Activated CD8-positive, alpha-beta memory T cell treated with anti-CD3 and anti-CD28 coated beads for 4 hours (primary cell): ENCODE measurements at places on chromosomes 2 and 18.

DNA sequence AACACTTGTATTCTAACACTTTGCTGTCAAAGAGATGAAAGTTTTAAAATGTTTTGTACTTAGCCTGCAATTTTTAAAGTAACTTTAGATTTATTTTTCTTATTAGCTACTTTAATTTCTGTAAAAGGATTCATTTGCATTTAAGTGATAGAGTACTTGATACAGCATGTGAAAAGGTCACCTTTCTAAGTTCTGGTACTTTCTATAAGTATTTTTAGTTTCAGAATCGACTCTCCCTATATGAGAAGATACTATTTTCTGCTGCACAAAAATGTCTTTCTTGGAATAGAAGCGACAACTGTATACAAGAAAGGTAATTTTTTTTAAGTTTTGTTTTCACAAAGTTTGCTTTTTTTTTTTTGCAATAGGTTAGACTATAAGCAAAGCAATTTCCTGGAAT, 72.9 kb downstream of the METTL8 start:
- no peak for DNase-seq

GRCh38 chr2:33062665-33063250, 116.0 kb downstream of the LTBP1 start:
- DNase-seq: no peak

- no peak for DNase-seq
Observed at GRCh38 chr2:48626047-48626446, 8.4 kb downstream of the GTF2A1L start.

DNA sequence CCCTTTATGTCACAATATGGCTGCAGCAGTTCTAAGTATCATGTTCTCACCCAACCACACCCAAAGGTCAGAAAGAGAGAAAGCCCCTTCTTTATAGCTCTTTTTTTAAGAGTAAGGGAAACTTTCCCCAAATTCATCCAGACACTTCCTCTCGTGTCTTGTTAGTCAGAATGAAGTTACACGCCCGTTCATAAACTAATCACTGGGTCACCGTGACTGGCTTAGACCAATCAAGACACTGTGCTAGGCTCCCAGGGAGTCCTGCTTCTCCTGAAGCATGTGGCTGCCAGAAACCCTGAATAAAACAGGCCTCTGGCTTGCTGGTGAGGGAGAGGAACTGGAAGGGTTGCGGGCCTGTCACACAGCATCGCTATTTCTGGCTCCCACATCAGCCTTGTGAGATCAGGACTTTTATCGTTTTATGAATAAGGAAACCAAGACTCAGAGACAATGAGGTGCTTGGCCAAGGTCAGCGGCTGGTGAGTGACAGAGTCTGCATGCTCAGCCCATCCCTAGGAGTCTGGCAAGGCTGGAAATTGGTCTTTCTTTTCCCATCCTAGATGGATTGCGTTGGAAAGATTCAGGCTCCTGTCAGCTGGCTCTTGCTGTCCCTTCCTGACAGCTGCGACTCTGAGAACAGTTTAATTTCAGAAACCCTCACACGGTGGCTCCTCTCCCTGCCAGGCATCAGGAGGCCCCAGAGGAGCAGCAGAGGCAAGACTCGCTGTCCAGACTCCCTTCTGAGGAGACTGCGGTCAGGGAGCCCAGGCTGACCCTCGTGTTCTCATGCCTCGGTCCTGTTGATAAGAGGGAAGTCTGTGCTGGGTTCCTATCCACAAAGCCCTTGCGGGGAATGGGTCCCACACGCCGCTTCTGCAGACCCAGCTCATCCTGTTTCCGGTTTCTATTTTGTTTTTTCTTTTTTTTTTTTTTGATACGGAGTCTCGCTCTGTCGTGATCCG, 104.5 kb upstream of the TAF1B start:
- no peak for DNase-seq

GRCh38 chr2:211387734-211388133, 831.3 kb downstream of the CPS1 start:
- no peak for DNase-seq

- DNase-seq: no peak
Observed at GRCh38 chr2:112026509-112026908, 28.6 kb upstream of the TMEM87B start.

DNA sequence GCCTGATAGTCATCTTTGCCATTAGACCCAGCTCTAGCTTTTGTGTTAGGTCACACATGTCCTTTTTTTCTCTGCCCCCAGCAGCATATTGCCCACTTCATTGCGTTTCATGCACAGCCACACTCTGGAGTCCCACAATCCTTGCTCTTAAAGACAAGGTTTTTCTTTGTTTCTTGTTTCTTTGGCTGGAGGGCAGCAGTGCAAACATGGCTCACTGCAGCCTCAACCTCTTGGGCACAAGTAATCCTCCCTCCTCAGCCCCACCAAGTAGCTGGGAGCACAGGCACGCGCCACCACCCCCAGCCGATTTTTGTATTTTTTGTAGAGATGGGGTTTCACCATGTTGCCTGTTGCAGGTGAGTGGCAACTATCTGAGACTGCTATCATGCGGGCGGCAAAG, 16.9 kb upstream of the PAPOLG start:
- no peak for DNase-seq

- no peak for DNase-seq
Observed at GRCh38 chr18:37426586-37426985, 139.0 kb downstream of the CELF4 start.

DNA sequence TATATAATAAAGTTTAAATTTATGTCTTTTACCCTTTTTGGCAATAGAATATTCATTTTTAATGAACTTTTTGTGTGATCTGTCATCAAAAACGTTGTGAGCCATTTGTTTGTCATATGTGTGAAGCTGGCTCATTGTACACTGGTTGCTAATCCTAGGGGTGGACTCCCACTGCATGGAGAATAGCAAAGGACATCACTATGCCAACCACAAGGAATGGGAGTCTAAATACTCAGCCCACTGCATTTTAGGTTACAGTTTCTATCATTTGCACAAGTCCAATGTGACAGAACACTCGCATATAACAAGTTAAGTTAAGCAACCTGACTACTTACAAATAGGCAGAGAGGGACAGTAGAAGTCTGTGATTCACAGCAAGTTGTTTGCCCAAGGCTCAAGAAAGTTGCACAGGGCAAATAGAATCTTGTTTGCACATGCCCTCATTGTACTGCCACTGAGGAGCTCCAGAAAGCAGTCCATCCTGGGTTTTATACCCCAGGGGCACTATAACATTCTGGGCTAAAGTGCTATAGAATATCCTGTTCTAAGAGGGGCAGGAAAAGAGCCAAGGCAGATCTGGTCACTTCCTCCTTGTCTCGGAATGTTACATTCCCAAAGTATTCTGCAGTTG, 545.9 kb upstream of the GCFC2 start:
- DNase-seq: no peak

DNA sequence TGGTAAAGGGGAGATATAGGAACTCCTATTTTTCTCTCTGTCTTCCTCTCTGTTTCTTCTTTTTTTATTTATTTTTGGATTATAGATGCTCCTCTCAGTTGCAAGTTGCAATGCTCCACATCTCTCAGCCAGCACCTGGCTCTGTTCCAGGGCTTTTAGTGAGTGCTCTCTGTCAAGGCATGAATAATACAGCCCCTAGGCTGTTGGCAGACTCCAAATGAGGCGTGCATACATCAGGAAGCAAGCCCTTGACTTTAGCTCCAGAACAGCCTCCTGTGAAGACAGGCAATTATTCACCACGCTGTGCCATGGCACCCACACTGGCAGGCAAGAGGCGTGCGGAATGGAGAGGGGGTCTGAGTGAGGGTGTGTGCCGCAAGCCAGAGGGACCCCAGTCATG, 228.1 kb upstream of the PXDN start:
- no peak for DNase-seq

DNA sequence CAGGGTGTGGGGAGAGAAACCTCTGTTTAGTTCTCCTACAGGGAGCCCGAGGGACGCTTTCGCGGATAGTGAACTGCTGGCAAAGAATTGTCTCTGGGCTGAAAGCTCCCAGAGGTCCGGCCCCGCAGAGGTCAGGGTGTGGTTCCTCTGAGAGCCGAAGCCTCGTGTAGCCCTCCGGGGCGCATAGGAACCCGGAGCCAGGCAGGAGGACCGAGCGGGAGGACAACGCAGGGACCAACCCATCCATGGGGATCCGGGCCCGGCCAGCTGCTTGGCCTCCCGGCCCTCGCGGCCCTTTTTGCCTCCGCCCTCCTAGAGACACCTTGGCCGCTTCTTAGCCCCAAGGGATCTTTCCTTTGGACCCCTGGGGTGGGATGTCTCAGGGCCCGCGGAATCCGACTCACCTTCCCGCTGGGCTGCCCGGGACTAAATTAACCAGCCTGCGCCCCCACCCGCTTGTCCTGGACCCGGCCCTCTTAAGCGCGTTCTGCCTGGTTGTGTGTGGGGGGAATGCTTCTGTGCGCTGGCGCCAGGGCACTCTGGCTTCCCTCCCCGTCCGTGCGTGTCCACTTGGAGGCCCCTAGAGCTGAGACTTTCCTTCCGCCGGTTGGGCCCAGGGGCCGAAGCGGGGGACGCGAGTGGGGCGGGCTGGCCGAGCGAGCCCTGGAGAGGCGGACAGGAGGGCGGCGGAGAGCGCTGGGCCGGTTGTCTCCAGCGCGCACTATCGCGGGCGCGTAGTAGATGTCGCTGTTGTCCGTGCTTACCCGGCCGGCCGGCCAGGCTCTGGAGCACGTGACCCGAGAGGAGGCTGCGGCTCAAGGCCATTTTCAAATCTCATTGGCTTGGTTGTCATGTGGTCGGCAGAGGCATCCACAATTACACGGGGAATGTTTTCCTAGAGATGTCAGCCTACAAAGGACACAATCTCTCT, at the start of gene HOXD10:
TSS of gene HOXD10 (plus strand) at position 896 of the 931 bp plus-strand sequence. CDS start 56 bp downstream, outside the sequence.
- no peak for DNase-seq

- no peak for DNase-seq
Observed at GRCh38 chr2:181038796-181039195, 58.4 kb downstream of the UBE2E3 start.

DNA sequence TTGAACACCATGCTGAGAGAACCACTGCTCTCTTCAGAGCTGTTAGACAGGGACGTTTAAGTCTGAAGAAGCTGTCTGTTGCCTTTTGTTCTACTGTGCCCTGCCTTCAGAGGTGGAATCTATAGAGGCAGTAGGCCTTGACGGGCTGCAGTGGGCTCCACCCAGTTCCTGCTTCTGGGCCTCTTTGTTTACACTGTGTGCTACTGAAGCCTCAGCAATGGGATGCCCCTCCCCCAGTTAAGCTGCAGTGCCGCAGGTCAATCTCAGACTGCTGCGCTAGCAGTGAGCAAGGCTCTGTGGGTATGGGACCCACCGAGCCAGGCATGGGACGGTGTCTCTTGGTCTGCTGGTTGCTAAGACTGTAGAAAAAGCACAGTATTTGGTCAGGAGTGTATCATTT, 162.3 kb upstream of the NXPH2 start:
- DNase-seq: no peak

DNA sequence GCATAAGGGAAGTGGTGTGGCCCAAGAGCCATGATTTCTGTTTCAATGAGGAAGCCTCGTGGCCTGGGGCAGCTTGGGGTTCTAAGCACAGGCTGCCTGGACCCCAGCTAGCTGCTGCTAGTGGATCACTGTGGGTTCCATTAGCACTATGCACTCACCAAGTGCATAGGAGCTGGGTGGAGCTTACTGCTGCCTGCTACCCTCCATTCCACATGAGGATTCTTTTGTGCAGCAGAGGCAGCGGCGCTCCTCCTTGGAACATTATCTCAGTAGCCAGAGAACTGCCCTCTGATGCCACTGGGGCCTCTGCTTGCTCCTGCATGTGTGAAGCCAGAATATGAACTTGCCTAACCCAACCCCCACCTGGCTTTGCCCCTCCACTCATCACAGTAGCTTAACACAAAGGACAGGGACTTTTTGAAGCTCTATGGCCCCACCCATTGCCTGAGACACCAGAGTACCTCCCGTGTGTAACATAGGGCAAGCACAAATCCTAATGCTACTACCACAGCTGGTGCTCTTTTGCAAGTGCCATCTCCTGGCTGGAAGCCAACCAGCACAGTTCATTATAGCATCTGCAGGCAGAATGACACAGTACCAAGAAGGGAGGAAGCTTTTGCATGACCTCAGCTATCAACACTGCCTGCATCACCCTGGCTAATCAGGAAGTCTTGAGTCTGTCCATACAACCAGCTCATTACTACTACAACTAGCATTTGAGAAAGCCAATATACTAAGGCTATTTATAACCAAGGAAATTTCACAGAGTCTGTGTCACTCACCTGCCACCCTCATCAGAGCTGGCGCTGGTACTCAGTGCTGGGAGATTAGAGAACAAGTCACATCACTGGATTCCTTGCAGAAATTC, 297.0 kb upstream of the GULP1 start:
- no peak for DNase-seq

DNA sequence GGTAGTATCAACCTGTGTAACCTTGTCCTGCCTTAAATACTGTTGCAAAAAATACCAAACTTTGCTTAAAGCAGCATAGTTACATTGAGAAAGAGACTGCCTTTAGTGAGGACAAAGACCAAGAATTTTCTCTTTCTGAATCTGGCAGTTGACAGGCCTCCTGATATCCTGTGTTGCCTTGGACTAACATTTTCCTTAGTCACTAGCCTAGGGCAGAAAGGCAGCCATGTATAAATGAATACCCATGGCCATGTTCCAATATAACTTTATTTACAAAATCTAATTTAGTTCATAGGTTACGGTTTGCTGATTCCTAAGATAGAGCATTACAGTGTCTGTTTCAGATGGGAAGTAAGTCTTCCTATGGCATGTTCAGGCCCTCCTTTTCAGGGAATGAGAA, 895.4 kb downstream of the CNTNAP5 start:
- DNase-seq: no peak

DNA sequence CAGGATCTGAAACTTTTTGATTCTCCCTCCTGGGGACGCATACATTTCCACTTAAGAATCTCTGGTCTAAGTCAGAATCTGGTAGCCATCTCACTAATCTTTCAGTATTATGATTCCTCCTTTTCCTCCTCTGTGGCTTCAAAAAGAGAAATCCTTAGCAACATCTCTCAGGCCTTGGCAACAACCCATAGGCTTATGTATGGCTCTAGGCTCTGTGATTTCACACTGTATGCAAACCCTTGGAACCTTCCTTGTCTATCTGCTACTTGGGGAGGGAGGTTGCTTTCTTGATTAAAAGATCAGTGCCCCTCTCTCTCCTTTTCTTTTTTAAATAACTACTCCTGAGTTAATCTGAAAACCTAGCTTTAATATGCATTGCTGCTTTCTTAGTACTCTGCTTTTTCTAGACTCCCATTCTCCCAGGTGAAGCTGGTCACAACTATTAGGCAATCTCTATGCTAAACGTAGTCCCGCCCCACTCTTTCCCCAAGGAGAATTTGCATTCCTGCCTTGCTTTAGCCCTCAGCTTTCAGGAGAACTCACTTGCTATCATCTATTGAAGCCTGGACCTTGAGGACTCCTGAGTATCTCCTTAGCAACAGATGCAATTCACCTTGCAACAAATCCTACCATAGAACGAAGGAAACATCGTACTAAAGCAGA, 72.2 kb upstream of the L3MBTL4 start:
- no peak for DNase-seq

- no peak for DNase-seq
Observed at GRCh38 chr2:169131587-169132512, 62.5 kb downstream of the DHRS9 start.
